KBM-7 (cell line): ENCODE measurements at places on chromosomes 7 and 10.
A peak's percentile ranks its signal among the peaks of the same experiment; 100 is the strongest.

GRCh38 chr7:150357270-150357669, 11.4 kb upstream of the REPIN1 start:
- DNase-seq: peak; percentile 90

GRCh38 chr7:16114633-16115032, 306.7 kb downstream of the CRPPA start:
- DNase-seq: peak; percentile 31

GRCh38 chr7:47827351-47827756, 120.9 kb downstream of the PKD1L1 start:
- DNase-seq: no peak

DNA sequence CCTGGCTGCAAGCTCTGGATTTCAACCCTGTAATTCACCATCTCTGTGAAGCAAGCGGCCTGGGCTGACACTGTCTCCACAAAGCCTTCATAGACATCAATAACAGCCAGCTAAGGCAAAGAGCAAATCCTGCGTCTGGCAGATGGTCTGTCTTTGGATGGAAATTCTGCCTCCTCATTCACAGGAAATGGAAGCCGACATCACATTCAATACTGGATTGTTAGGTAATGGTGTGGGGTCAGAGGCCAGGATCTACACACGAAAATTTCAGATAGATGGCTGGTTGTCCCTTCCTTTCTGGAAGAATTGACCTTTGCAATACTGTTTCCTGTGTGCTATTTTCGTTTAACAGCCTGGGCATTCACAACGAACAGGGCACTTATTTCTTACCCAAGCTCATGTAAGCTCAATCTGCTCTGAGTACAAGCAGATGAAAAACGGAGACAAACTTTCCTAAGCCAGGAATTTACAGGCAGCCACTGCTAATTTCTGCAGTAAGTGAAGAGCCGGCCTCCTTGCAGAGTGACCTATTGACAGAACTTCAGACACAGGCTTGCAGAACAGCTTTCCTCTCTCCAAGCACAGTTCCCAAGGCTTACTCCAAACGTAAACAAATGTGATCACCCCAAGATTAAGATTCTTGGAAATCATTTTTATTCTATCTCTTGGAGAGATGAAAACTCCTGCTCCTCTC, 3.1 kb upstream of the ADAM12 start:
- no peak for DNase-seq

GRCh38 chr10:124004663-124005004, 88.8 kb downstream of the CHST15 start:
- DNase-seq: no peak

- no peak for DNase-seq
Measured at GRCh38 chr10:51852297-51852696, 152.9 kb upstream of the CSTF2T start.

GRCh38 chr7:44279286-44279685, 46.1 kb downstream of the CAMK2B start:
- no peak for DNase-seq

GRCh38 chr7:113652501-113652900, 266.3 kb downstream of the PPP1R3A start:
- no peak for DNase-seq

- no peak for DNase-seq
Measured at GRCh38 chr7:22972207-22972606, 41.7 kb downstream of the HYCC1 start.

- peak; percentile 37 for DNase-seq
Measured at GRCh38 chr10:930625-931325, 730 bp downstream of the LARP4B start.

DNA sequence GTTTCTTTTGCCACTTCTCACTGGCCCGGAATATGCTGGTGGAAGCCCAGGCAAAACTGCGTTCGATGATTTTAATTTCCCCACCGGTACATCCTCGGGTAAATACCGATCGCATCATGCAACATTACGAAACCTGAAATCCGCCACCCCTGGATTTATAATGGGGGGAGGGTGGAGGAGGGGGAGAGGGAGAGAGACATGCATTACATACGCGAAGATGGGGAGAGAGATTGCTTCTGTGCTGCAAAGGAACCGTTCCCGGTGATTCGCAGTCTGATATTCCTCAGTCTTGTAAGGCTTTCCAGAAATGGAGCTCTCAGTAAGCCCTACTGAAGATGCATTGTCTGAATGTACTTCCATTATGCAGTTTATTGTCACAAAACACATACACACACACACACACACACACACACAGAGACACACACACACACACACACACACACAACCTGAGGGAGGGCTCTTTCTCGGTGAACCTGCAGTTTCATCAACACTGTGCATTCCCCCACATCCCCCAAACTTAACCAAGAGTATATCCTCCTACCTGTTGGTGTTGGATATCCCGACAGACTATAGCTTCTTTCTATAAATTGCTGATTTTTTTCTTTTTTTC, 741 bp downstream of the GPR85 start:
- DNase-seq: peak; percentile 71

GRCh38 chr10:75358835-75359421, 42.6 kb downstream of the ZNF503 start:
- no peak for DNase-seq

DNA sequence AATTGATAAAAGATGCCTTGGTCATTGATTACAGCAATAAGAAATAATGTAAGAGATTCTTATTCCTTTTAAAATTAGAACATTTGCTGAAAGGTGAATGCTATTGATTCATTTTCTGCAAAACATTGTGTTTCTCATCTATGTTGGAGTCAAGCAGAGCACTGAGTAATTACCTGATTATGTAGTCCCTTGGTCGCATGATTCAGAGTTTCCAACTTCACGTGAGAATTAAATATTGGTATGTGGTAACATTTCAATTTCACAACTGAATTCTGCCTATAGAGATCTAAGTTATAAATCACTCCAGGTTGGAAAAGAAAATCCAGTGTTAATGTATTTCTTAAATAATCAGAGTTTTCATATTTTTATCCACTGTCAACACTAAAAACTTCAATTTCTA, 701.4 kb downstream of the PHTF2 start:
- DNase-seq: no peak

DNA sequence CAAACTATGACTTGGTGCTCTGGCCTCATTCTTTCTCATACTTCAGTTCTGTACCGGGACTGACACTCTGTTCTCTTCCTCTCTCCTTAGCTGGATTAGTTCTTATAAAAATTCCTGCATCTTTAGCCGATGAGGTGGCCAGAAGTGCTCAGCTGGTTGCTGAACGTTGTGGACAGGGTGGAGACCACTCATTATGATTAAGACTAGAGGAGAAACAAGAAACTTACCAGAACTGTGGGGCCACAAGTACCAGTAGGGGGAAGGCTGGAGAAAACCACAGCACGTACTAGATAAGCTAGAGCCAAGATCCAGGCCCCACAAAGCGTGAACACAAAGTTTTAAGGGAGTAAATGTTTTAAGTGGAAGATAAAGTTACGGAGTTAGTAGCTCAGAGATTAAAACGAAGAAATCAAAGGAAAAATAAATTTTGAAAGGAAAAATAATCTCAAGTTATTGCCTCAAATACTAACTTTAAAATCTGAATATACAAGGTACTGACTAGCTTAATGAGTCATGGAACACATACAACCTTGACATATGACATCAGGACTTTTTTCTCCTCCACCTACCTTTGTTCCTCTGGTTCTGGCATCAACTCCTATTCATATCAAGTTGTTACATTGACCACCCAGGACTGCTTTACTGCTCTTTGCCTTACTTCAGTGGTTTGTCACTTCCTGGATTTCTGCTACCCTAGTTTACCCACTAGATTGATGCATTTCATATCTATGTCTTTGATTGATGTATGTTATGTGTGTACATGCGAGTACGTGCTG, 469.0 kb downstream of the TFEC start:
- no peak for DNase-seq

GRCh38 chr10:34018129-34018528, 683.7 kb upstream of the NRP1 start:
- DNase-seq: no peak

- DNase-seq: no peak
Measured at GRCh38 chr10:3497581-3497980, 287.4 kb downstream of the KLF6 start.
